ENCODE measurements at places on chromosomes 1 and 21.

DNA sequence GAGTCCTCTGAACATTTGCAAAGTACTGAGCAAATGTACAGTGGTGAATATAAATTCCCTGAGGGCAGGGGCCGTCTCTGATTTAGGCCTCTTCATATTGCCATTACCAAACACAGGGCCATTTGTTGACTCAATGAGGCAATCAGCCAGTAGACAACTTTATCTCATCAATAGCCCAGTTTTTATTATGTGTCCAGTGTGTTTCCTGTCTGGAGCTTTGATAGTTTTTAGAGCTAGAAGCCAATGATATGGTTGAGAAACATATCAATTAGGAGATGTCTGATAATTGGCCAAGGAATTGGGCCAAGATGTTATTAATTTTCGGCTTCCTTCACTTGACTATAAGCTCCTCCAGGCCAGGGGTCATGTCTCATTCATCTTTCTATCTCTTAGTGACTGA is 163.0 kb downstream of the ROR1 start:
- DNase-seq, result no peak

- DNase-seq, result no peak
Observed at GRCh38 chr1:38268226-38268625, 221.6 kb upstream of the POU3F1 start.

- no peak for DNase-seq
Observed at GRCh38 chr1:190479516-190479915, 1.9 kb upstream of the BRINP3 start.

GRCh38 chr1:230725256-230726012 is 11.5 kb upstream of the AGT start:
- no peak for DNase-seq

DNA sequence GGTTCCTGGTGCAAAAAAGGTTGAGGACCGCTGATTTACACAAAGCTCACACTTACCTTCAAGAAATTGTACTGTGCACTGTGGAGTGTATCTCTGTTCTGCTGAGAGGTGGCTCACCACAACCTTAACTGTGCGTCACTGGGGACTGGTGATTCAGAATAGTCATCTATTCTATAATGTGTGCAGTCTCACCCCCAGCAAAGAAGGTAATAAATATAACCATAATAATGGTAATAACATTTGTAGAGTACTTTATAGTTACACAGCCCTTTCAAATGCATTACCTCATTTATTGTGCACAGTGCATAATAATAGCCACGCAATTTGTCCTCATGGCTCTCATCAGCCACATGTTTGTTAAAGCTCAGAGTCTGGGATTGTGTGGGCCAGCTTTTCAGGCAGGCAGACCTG is 59.4 kb upstream of the DUSP10 start:
- no peak for DNase-seq
